ENCODE measurements at places on chromosomes 11 and 22.

DNA sequence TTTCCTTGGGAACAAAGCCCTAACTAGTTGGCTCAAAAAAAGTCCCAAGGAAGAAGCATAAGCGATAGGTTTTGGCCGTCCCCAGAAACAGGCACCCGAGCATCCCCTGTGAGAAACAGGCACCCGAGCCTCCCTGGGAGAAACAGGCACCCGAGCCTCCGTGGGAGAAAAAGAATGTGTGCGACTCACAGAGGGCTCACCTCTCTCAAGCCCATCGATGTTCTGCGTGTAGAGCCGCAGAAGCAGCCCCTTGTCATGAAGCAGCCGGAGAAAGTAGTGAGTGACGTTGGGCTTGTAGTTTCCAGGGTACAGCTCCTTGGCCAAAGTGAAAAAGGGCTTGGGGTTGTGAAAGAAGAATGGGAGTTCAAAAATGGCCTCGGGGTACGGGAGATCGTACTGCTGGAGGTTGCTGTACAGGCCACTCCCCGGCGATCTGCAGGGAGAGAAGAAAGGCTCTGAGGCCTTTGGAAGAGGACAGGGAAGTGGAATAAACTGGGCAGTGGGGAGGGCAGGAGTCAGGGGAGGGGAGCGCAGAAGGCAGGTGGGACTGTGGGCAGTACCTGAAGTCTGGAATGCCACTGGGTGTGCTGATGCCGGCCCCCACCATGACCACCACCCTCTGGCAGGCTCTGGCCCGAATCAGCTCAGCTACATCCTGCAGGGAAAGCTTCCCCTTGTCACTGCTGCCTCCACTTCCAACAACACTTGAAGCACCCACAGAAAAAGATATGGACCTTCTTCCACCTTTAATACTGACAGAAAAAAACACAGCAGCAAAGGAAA is 3.2 kb downstream of the SIRT3 start:
- no peak for DNase-seq

- DNase-seq = no peak
Measured at GRCh38 chr11:132050577-132051165, 680.3 kb downstream of the NTM start.

GRCh38 chr11:91563176-91563575 is 661.4 kb upstream of the FAT3 start:
- no peak for DNase-seq

GRCh38 chr11:92557879-92558278 is 333.3 kb downstream of the FAT3 start:
- DNase-seq = no peak

DNA sequence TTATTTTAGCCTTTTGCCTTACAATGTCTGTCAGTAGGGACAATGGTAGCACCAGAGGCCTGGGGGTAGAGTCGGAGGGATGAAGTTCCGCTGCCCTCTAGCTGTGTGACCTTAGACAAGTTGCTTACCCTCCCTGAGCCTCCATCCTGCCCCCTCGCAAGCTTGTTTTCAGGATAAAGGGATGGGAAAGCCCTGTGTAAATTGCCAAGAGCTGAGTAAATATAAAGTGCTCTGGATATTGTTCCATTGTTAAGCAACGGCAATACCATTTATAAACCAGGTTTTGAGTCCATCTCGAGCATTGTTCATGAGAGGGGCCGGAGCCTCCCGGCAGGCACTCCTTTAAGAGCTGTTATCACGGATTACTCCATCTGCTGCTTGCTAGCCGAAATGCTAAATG is 72.9 kb downstream of the ZBTB16 start:
- no peak for DNase-seq

- DNase-seq = no peak
Measured at GRCh38 chr11:17770048-17770652, 35.6 kb downstream of the KCNC1 start.

GRCh38 chr11:134604886-134605285 is 192.8 kb upstream of the B3GAT1 start:
- DNase-seq = no peak

DNA sequence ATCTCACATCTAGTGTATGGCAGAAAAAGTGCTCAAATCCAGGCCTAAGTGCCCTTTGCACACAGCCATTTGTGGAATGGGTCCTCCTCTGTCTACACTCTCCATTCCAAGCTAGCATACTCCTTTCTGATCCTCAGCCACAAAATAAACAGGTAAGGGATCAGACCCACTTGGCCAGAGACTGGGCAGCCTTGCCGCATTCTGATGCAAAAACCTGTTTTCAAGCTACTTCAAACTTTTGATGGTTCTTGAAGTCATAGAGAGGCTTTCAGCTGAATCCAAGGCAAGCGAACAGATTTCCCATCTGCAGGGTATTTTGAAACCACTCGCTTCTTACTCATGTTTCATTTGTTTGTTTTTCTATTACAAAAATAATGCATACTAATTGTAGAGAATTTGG is 136.6 kb upstream of the NAV2 start:
- no peak for DNase-seq

- DNase-seq = no peak
Measured at GRCh38 chr22:39958009-39958711, 2.0 kb upstream of the TMA7B start.

DNA sequence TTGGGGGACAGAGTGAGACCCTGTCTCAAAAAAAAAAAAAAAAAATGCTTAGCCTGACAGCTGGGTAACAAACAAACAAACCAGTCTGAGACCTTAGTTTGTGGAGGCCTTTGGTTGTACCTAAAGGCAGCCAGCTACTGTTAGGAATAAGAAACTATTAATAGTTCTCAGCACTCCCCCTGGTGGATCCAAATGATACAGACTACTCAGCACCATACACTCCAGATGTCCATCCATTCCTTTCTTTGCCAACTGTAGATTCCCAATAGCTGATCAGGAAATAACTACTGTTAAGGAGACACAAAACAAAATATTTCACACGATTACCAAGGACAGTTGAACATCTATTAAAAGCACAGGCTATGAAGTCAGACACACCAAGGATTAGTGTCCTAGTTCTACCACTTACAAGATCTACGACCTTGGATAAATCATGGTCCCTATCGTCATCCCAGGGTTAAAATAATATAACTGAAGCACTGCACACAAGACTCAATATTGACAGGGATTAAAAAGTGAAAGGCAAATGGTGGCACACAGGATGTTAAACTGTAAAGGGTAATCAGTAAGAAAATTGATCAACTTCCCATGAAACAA is 17.2 kb downstream of the CLDN25 start:
- DNase-seq = peak; percentile 73

- DNase-seq = no peak
Measured at GRCh38 chr11:8234910-8235309, 28.8 kb downstream of the LMO1 start.

- no peak for DNase-seq
Measured at GRCh38 chr11:20937826-20938225, 268.4 kb downstream of the NELL1 start.

DNA sequence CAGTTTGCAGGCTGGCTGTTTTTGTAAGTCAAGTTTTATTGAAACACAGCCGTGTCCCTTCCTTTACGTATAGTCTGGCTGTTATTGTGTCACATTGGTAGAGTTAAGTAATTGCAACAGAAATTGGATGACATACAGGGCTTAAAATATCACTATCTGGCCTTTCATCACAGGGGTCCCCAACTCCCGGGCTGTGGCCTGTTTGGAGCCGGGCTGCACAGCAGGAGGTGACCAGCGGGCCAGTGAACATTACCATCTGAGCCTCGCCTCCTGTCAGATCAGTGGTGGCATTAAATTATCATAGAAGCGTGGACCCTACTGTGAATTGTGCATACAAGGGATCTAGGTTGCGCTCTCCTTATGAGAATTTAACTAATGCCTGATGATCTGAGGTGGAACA is 31.7 kb downstream of the EXT2 start:
- no peak for DNase-seq

- DNase-seq = no peak
Measured at GRCh38 chr11:66543263-66544107, 2.4 kb downstream of the ZDHHC24 start.

DNA sequence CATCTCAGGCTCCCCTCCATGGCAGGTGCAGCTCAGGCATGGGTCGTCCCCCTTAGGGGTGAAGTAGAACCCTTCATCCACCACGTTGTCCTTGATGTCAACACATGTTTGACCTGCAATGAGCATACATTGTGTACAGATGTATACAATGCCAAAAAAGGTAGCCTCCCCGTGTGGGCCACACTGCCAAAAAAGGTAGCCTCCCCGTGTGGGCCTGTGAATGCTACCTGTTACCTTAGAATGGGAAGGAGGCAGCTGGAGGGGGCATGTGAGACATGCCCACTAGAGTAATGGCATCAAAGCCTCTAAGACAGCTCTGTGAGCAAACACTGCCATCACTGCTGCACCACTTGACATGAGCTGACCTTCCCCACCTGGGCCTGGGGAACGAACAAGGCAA is 73.7 kb downstream of the DGCR2 start:
- no peak for DNase-seq

- peak; percentile 60 for DNase-seq
Measured at GRCh38 chr11:9765320-9766101, 101.6 kb downstream of the SWAP70 start.

GRCh38 chr11:111441443-111441842 is 62.4 kb upstream of the POU2AF1 start:
- DNase-seq = no peak

GRCh38 chr11:12234221-12234620 is 123.8 kb downstream of the MICAL2 start:
- no peak for DNase-seq

DNA sequence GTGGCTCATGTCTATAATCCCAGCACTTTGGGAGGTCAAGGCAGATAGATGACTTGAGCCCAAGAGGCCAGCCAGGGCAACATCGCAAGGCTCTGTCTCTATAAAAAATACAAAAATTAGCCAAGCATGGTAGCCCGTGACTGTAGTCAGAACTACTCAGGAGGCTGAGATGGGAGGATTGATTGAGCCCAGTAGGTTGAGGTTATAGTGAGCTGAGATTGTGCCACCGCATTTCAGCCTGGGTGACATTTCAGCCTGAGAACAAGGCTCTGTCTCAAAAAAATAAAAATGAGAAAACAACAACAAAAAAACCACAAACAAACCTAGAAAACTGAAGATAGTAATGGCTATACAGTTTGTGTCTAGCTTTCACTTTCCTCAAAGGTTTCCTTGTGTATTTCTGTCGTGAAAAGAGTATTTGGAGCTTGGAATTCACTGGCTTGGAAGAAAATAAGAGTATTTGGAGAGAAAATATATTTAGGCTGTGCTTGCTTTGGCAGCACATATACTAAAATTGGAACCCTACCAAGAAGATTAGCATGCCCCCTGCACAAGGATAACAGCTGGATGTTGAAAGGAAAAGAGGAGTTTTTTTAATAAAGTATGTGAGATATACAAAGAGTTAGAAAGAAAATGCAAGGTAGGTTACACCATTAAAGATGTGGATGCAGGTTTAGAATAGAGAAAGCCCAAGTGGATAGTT is 3.9 kb upstream of the BIRC3 start:
- DNase-seq = no peak

DNA sequence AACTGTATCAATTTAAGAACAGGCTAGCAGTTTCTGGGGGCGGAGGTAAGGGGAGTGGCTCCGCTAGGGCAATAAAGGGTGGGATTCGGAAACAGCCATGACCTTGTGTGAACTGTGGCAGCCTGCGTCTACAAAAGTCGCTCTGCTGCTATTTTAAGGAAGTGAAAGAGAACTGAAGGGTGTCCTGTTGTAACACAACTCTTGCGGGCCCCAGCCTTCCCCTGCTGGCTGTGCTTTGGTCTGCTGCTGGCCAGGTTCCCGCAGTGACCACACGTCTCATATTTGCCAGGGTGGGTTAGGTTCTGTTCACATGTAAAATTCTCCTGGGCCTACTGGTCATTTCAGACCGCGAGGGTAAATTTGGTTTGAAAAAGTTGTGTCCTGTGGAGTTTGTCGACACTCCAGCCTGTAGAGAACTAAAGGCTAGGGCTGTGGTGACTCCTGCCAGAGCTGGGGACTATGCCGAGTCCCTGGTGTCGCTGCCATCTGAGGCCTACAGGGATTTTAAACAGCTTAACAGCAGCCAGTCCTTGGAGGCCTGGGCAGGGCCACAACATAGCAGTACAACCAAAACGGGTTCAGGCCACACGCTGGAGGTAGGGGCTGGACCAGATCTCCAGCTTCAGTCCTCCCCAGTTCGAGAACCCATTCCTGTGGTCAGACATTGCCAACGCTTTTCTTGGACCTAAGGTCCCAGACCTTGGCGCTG is 1.1 kb upstream of the PPFIBP2 start:
- peak; percentile 86 for DNase-seq

- DNase-seq = no peak
Measured at GRCh38 chr11:76456571-76456970, 11.8 kb downstream of the EMSY start.

DNA sequence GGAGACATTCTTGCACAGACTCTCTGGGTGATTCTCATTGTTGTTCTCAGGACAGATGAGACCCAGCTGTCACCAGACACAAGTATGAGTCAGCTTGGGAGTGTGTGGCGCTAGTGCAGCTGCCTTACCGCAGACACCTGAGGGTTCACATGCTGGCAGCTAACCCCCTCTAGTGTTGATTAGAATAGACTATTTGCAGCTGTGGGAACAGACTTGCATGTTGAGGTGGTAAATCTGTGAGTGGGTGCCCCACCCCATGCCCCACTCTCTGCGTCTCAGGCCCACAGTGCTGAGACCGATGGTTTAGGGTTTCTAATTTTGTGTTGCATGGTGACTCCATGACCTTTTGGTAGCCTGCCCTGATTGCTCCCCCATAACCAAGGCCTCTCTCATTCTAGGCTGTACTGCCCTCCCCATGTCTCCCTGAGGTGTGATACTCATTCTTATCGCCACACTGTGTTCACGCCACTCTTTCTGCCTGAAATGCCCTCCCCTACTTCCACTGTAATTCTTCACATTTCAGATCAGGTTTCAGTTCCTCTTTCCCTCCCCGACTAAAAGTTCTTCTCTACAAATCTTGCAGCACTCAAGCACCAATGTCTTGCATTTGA is 73.7 kb upstream of the KIRREL3 start:
- DNase-seq = peak; percentile 81

DNA sequence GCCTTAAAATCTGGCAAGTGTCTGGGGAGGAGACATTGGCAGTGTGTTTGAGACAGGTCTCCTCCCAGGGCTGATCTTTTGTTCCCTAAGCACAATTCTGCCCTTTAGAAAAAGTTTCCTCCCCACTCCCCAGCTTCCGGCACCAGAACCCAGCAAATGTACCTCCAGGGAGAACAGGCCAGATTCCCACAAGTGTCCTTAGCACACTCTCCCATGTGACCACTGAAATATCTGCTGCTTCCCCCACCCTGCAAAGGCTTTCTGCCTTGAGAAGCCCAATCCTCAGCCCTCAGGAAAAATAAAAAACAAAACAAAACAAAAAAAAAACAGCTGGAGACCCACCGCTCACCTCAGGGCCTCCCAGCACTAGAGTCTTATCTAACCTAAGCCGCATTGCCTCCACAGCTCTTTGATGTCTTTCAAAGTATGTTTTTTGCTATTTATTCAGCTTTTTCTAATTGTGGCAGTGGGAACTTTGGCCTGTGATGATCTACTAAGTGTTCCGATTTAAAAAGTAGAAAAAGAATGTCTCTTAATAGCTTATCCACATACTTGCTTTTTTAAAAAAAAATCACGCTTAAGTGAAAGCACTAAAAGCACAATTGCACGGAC is 29.0 kb upstream of the FBLN1 start:
- no peak for DNase-seq
